ENCODE measurements at places on chromosomes 5 and 9.

GRCh38 chr5:174195517-174195916 is 150.0 kb downstream of the NSG2 start:
- H3K27me3 ChIP-seq: no peaks in the 10 kb centered on the region
- H3K27ac ChIP-seq: no peak overlapping the region
- H3K4me3 ChIP-seq: no peak overlapping the region
- H3K36me3 ChIP-seq: no peaks in the 10 kb centered on the region

DNA sequence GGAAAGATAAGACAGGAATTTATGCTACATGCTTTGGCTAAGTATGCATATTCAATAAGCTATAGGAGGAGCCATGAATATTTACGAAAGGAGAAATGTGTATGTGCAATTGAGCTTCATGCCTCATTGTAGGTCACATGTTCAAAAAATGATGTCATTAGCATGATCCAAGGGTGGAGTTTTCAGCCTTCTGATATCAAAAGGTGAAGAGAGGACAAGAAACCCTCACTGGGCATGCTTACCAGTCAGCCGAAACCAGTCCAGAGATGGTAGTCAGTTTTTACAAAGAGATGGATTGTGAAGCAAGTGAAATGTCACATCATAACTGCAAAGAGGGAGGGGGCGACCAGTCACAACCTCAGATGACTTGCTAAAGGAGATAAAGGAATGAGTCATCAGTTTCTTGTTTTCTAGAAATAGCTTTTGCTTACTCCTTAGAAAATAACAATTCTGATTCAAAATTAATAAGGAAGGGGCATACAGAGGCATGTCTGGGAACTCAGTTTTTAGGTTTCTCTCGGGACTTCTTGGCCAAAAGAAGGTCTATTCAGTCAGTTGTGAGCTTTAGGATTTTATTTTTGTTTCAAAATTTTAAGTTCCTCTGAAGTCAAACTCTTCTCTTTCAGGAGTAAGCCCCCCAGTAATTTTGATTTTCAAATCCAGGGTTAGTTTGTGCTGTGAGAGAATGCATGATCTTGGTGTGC is 1067.8 kb upstream of the EDIL3 start:
- H3K4me1 ChIP-seq: no peaks in the 10 kb centered on the region
- H3K27me3 ChIP-seq: no peaks in the 10 kb centered on the region
- H3K27ac ChIP-seq: no peak overlapping the region
- no peak for DNase-seq

DNA sequence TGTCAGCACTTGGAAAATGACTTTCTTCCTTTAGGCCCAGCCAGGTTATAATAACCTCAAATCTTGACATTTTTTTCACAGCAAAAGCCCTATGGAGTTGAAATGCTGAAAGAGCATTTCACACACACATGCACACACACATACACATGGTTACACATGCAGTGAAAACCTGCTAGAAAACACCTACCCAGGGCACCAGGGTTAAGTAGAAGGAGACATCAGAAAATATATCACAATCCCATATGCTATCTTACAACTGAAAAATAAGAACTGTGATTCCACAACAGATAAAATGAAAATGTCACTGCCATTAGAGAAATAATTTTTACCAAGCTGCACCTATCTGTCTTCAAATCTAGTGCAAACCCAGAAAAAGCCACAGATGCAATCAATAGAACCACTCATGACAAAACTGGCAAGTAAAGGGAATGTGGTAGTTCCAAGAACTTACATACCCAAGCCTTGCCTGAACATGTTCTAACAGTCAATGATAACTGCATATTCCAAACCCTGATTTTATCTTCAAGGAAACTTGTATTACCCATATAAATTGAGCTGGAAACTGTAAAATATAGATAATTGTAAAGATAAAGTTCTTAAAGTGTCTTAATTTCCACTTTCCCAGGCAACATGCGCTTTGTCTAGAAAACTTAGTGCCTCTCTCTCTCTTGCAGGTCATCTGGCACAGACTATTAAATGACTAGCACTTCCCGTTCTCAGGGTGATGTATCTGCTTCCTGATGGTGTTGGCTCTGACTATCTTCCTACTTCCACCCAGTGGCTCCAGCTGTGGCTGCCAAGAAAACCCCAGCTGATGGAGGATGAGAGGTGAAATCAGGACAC is 250.2 kb upstream of the PTGER4 start:
- H3K27ac ChIP-seq: no peak overlapping the region
- no peak overlapping the region for H3K4me3 ChIP-seq
- H3K27me3 ChIP-seq: no peaks in the 10 kb centered on the region
- no peak for DNase-seq

DNA sequence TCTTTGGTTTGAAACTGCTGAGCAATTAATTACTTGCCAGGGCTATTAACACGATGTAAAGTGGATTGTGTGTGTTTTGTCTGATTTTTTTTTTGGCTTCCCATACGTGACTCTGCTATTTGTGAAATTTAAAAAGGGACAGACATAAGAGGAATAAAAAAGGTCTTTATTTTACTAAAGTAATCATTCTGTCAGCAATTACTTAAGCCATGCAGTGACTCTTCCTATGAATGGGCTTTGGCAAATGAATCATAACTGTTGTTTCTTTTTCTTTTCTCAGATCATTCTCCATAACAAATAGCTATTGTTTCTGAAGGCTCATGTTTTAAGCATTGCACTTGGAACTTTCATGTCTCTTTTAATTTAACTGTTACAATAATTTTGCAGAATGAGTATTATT is 461.3 kb upstream of the RORB start:
- no peak overlapping the region for H3K27ac ChIP-seq
- H3K4me1 ChIP-seq: no peaks in the 10 kb centered on the region
- H3K36me3 ChIP-seq: no peaks in the 10 kb centered on the region
- H3K4me3 ChIP-seq: no peak overlapping the region
- no peak for DNase-seq

DNA sequence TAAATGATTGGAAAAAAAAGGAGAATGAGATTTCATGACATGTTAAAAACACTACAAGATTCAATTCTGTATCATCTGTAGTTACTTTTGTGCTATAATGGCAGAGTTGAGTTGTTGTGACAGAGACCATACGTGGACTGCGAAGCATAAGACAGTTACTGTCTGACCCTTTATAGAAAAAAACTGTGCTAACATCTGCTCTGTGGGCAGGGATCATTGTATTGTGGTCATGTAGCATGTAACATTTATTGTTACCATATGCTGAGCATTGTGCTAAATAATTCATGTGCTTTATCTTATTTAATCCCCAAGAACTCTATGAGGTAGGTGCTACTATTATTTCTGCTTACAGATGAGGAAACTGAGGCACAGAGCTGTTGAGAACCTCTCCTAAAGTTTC is 147.3 kb upstream of the HMHB1 start:
- no peak for DNase-seq
- no peaks in the 10 kb centered on the region for H3K4me1 ChIP-seq
- H3K27me3 ChIP-seq: no peaks in the 10 kb centered on the region
- H3K4me3 ChIP-seq: no peak overlapping the region
- H3K36me3 ChIP-seq: no peaks in the 10 kb centered on the region

GRCh38 chr5:74072646-74073045 is 446.6 kb downstream of the ARHGEF28 start:
- H3K27ac ChIP-seq: no peak overlapping the region
- H3K27me3 ChIP-seq: peaks cover 7% of the 10 kb centered on the region
- H3K36me3 ChIP-seq: no peaks in the 10 kb centered on the region
- H3K4me1 ChIP-seq: no peaks in the 10 kb centered on the region
- DNase-seq: no peak
- no peak overlapping the region for H3K4me3 ChIP-seq

GRCh38 chr5:106865279-106865678 is 805.5 kb downstream of the EFNA5 start:
- no peaks in the 10 kb centered on the region for H3K36me3 ChIP-seq
- H3K4me1 ChIP-seq: no peaks in the 10 kb centered on the region
- DNase-seq: no peak
- no peaks in the 10 kb centered on the region for H3K27me3 ChIP-seq
- H3K27ac ChIP-seq: no peak overlapping the region

DNA sequence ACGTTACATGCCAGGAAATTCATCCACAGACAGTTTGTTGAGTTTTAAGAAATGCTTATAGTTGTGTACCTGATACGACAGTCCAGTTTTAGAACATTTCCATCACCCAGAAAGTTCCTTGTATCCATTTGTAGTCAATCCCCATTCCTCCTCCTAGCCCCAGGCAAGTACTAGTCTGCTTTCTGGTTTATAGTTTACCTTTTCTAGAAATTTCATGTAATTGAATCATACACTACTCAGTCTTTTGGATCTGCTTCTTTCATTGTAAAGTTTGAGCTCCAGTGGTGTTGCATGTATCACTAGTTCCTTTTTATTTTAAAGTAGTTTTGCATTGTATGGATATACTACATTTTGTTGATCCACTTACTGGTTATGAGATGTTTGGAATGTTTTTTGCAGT is 291.2 kb downstream of the AOPEP start:
- H3K4me3 ChIP-seq: no peak overlapping the region
- no peaks in the 10 kb centered on the region for H3K4me1 ChIP-seq
- H3K36me3 ChIP-seq: peaks cover 18% of the 10 kb centered on the region
- H3K27ac ChIP-seq: no peak overlapping the region

- no peak for DNase-seq
- H3K36me3 ChIP-seq: no peaks in the 10 kb centered on the region
- no peaks in the 10 kb centered on the region for H3K4me1 ChIP-seq
- H3K27ac ChIP-seq: no peak overlapping the region
- no peak overlapping the region for H3K4me3 ChIP-seq
- peaks cover 18% of the 10 kb centered on the region for H3K27me3 ChIP-seq
These were observed 228.5 kb downstream of the ENC1 start for GRCh38 chr5:74412066-74412465.

DNA sequence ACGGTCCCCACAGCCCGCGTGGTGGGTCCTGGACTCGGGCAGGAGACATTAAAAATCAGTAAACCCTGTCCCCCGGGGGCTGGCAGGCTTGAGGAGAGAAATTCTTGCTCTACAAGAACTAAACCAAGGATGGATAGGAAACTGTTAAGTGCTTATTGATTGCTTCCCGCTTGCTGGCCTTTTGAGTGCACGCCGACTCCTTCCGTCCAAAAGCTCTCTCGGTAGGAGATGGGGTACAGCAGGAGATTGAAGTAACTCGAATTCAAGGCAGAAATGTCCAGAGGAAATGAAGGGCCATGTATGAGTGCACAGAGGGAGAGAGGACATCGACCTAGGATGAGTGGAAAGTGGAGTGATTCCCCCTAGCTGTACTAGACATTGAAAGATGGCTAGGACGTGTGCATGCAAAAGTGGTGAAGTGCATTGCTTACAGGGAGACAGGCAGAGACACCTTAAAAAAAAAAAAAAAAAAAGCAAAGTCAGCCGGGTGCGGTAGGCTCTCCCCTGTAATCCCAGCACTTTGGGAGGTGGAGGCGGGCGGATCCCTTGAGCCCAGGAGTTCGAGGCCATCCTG is 923 bp downstream of the RECK start:
- H3K4me3 ChIP-seq: peak overlapping the region; percentile 92
- H3K36me3 ChIP-seq: no peaks in the 10 kb centered on the region
- H3K4me1 ChIP-seq: peaks cover 44% of the 10 kb centered on the region
- no peak overlapping the region for H3K27ac ChIP-seq

GRCh38 chr9:18371141-18371540 is 102.8 kb upstream of the ADAMTSL1 start:
- H3K36me3 ChIP-seq: no peaks in the 10 kb centered on the region
- H3K27ac ChIP-seq: no peak overlapping the region

- peaks cover 31% of the 10 kb centered on the region for H3K4me1 ChIP-seq
- H3K27me3 ChIP-seq: no peaks in the 10 kb centered on the region
- H3K4me3 ChIP-seq: no peak overlapping the region
- H3K36me3 ChIP-seq: no peaks in the 10 kb centered on the region
- H3K27ac ChIP-seq: no peak overlapping the region
These were observed 50.9 kb upstream of the CEMIP2 start for GRCh38 chr9:71819115-71819739.

- H3K36me3 ChIP-seq: no peaks in the 10 kb centered on the region
- DNase-seq: no peak
- no peaks in the 10 kb centered on the region for H3K27me3 ChIP-seq
- H3K27ac ChIP-seq: no peak overlapping the region
These were observed 239.6 kb upstream of the IRX1 start for GRCh38 chr5:3356016-3356415.

DNA sequence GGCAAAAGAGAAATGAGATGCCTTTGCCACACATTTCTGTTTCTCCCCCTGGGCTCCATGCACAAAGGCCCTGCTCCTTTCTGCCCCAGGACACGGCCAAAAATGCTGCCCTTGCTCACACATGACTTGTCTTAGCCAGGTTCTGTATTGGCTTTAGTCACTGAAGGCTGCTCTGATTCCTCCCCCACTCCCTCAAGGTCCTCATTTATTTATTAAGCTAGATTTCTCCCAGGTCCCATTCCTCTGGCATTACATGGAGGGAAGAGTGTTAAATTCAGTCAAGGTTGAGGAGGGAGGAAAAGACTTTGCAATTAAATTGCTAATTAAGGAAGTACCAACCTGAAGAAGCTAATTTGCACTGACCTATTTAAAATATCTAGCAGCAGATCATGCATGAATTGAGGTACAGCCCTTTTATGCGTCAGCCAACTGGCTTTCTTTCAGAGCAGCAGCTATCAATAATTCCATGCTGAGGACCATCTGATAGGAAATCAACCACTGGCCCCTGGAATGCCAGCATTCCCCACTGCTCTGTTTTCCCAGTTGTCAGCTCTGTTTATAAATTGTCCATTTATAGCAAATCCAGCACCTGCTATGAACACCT is 81.2 kb upstream of the MAP3K1 start:
- no peaks in the 10 kb centered on the region for H3K27me3 ChIP-seq
- peak overlapping the region; percentile 77 for H3K27ac ChIP-seq
- H3K36me3 ChIP-seq: no peaks in the 10 kb centered on the region
- peak overlapping the region; percentile 61 for H3K4me3 ChIP-seq

DNA sequence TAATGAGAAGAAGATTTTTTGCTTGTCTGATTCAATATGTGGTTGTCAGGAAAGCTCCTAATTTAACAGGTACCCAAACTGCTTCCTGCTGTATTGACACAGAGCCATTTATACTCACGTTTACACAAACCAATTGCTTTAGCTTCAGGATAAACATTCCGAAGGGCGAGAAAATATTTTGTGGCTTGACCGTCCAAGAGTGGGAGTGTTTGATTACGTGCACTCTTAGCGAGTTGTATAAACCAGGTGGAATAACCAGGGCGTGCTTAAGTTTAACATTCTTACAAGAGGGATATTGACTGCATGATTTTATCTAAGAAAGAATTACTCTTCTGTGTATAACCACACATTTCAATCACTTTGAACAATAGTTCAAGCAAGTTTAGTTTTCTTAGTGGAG is 278.7 kb upstream of the TYRP1 start:
- no peaks in the 10 kb centered on the region for H3K36me3 ChIP-seq
- no peak overlapping the region for H3K4me3 ChIP-seq
- H3K27me3 ChIP-seq: no peaks in the 10 kb centered on the region
- no peak for DNase-seq
- no peaks in the 10 kb centered on the region for H3K4me1 ChIP-seq

GRCh38 chr9:14722391-14723035 is at the start of gene CER1:
CER1 (minus strand) TSS chr9:14722733; CDS start chr9:14722672, 61 bp downstream.
- no peaks in the 10 kb centered on the region for H3K4me1 ChIP-seq
- no peak within 1 kb of the TSS for H3K27ac ChIP-seq
- no peaks in the 10 kb centered on the region for H3K36me3 ChIP-seq
- no peak within 1 kb of the TSS for H3K4me3 ChIP-seq
